Kasumi-1 (cell line): ENCODE measurements at places on chromosomes 12 and 14.

DNA sequence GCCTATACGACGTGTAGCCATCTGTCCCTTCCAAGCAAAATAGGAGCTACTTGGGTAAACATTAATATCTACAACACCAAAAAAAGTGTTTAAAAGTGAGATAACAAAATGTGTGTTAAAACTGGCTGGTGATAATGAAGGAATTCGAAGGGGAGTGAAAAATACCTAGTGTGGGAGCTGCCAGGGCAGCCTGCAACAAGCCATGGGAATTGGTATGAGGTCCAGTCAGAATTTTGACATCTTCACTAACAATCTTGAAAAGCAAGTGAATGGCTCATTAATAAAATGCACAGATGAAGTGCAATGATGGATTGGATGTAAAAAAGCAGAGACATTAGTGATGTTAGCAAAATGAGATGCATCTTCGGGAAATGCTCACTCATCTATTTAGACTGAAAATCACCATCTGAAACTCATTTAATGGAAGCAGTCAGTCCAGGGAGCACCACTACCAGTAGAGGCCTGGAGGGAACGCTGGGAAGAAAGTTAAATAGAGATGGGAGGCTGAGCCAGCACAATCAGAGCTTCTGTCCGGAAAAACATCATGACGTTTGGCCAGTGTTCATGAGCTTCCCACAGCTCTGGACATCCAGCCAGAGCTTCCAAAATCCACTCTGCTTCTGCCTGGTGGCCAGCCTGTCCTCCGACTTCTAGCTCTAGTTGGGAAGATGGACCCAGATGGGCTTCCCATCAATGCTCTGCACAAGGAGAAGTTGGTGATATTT lies 405.0 kb upstream of the TMTC1 start:
- no peak for DNase-seq

GRCh38 chr12:112175361-112176155 lies 50.2 kb downstream of the TRAFD1 start:
- no peak for DNase-seq

- no peak for DNase-seq
Observed at GRCh38 chr14:61435563-61436337, 114.4 kb downstream of the PRKCH start.

DNA sequence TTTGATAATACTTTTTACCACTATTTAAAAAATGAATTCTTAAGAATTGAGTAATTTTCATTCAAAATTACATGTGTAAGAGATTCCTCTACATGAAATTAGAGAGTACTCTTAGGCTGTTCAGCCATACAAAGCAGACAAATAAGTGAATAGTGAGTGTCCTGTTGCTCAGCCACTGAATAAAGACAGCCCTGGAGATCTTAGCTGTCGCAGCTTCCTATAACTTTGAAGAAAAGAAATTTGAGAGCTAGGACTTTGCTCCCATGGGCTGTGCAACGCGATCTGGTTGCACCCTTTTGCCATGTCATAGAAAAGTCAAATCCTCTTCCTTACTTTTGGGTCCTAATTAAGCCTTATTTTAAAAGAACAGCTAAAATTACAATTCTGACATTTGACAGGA lies 40.9 kb upstream of the LRIG3 start:
- DNase-seq, result no peak

- no peak for DNase-seq
Observed at GRCh38 chr12:8637666-8638065, 25.0 kb downstream of the MFAP5 start.

DNA sequence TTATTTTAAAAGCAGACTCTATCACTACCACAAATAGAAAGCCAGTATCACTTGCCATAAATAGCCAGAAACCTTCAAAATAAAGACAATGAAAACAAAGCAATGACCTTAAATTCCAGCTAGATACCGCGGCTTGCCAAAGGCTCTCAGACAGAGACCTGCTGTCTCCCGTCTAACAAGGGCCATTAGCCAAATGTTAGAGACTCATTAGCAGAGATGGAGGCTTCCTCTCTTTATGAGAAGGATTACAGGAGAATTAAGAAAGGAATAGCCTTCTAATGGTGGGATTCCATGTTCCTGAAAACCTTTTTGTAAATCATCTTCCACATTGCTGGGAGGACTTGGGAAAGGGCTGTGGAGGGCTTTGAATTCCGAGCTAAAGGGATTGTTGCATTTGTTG lies 206.7 kb downstream of the AACS start:
- DNase-seq, result no peak
